ENCODE measurements at places on chromosomes 1 and 21.

DNA sequence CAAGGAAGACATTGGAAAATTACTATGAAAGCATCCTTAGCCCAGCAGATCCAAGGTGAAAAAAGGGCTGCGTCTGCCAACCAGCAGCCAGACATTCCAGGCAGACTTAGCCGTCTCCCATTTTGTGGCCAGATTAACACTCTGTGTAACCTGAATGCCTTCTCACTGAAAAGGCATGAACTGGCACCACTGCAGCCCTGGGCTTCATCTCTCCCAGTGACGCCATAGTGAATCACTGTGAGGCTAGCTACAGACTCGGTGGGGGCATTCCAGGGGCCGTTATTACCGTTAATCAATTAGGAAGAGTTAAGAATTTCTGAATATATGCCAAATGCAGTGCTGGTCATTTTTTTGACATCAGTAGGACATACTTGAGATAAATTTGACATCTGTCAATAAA, 627.4 kb downstream of the LMO4 start:
- DNase-seq: no peak

DNA sequence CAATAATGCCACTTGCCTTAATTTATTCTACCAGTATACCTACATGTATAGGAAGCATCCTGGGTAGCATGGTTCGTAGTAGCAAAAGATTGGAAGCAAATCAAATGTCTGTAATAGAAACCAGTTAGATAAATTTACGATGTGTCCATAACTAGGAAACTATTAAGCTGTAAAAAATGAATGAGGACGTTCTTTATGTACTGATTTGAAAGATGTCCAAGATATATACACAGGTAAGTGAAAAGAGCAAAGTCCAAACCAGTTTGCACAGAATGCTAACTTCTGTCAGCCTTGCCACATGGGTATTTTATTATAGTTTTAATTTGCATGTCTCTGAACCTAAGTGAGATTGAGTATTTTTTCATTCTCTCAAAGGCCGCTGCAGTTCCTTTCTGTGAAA, 251.8 kb upstream of the IRF2BP2 start:
- DNase-seq: no peak

GRCh38 chr1:243974451-243975292, 76.4 kb upstream of the ZBTB18 start:
- no peak for DNase-seq

- DNase-seq: no peak
Observed at GRCh38 chr1:18234790-18235242, 127.2 kb downstream of the IGSF21 start.

DNA sequence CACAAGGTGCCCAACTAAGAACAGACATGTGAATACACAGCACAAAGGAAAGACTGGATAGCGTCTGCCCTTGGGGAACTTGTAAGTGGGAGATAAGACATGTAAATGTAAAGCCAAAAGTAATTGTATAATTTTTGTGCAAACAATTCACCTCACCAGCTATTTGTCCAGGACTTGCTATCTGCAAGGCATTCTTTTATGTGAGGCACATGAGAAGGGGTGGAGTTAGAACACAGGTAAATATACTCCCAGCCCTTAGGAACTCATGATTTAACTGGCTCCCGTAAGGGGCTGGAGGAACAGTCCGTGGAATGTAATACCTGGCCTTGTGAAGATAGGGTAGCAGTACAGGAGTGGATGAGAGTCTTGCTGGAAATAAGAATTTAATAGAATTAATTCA, 61.3 kb downstream of the CDK18 start:
- DNase-seq: no peak

- no peak for DNase-seq
Observed at GRCh38 chr1:230728710-230729392, 14.9 kb upstream of the AGT start.

DNA sequence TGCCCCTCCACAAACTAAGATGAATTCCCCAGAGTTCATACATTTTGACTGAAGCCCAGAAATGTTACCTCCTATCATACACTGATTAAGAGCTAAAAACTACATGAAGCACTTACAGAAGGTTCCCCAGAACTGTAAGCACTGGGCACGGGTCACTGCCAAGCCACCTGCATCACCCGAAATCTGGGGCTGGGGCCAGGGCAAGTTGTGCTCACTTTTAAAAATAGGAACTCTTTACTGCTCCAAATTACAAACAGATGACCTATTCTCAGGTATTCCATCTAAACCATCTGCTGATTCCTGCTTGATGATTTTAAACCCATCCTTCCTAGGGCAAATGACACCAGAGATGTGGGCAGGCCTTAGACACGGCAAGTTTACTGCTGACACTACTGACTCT, 4.8 kb downstream of the SETD4 start:
- DNase-seq: no peak

- DNase-seq: no peak
Observed at GRCh38 chr1:106278716-106279115, 777.8 kb upstream of the PRMT6 start.

DNA sequence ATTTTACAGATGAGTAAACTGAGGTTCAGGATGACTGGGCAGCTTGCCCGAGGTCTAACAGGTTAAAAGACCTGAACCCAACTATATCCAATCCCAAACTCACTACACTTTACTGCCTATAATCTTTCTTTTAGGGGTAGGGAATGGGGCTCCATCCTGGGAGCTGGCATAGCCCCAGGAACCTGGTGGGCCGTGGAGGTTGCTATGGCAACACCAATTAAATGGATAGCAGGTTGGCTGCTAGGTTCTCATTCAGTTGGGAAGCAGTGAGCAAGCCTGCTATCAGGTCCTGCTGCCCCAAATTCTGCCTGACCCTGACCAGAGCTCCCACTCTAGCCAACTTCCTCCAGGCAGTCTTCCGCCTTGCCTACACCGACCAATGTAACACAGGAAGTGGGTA, 40.9 kb downstream of the LRP8 start:
- DNase-seq: no peak

DNA sequence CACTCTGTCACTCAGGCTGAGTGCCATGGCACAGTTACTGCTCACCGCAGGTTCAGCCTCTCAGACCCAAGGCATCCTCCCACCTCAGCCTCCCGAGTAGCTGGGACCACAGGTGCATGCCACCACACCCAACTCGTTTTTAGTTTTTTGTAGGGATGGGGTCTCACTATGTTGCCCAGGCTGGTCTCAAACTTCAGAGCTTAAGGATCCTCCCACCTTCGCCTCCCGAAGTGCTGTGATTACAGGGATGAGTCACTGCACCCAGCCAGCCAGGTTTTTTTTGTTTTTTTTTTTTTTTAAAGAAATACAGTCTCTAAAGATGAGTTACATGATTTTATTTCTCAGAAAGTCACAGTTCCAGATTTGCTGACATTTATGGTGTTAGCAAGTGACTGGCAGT, 29.0 kb downstream of the BACE2 start:
- no peak for DNase-seq

DNA sequence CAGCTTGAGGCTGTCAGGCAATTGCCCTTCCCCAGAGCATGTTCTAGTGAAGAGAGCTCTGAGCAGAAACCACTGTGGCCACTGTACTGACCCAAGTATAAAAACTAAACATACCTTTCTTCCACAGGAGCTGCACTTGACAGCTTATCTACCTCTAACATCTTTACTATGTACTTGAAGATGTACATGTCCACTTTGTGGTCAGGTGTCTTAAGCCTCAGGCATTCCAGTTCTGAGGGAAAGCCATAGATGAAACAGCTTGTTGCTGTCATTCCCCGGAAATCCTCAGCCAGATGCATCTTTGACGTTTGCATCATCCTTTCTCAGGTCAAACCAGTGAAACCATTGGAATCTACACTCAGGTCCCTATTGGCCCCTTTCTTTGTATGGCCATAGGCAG, 70.4 kb downstream of the CHRM3 start:
- DNase-seq: no peak

DNA sequence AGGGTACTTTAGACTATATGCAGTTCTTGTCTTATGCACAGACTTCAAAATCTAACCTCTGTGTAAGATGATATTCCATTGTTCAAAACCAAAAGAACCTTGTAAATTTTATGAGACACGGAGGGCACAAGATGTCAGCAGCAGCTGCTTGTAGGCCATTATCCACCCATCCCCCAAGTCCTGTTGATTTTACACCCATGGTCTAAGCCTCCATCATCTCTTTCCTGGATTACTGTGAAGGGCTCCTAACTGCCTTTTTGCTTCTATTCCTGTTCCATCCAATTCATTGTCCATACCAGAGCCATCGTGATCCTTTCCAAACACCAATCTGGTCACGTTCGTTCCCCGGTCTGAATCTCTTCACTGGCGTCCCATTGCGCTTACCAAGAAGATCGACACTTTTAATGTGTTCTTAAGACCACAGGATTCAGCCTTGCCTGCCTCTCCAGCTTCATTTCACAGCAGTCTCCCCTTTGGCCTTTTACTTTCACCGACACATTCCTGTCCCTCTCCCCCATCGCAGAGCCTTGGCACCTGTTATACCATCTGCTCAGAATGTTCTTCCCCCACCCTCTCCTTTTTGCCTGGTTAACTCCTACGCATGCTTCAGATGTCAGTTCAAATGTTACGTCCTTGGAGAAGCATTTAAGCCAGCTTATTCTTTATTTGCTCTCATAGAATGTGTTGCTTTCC, 107.3 kb upstream of the POU3F1 start:
- DNase-seq: no peak

DNA sequence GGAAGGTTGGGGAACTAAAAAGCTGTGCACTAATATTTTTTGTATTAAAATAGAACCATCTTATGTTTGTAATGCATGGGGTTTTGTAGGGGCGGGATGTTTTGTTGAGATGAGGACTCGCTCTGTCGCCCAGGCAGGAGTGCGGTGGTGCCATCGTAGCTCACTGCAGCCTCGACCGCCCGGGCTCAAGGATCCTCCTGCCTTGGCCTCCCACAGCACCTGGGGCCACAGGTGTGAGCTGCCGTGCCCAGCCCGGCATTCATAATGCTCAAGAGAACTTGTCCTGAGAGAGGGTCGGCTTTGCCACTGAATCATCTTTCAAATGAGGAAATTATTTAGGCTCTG, 3.0 kb upstream of the C1orf159 start:
- DNase-seq: no peak

GRCh38 chr1:236471096-236471495, 52.7 kb upstream of the LGALS8 start:
- no peak for DNase-seq

- DNase-seq: no peak
Observed at GRCh38 chr1:3236361-3236760, 167.4 kb downstream of the PRDM16 start.

DNA sequence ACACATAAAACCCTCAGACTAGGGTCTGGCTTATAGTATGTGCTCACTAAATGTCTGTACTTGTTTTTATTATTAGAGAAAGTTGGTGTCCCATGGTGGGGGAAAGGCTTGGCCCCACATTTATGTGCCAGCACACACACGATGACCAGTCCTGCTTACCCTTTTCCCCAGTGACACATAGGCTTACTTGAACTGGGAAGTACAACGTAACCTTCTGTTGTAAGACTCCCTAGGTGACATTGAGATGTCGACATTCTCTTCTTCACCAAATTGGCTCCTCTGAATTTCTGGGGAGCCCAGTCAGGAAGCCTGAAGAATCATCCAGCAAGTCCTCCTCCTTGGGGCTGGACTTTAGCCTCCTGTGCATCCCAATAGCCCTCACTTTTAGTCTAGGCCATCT, 1.7 kb upstream of the MECR start:
- no peak for DNase-seq

GRCh38 chr1:202956969-202957368, 1.1 kb downstream of the ADIPOR1 start:
- DNase-seq: no peak

GRCh38 chr1:154327466-154328317, 2.4 kb downstream of the ATP8B2 start:
- DNase-seq: no peak

DNA sequence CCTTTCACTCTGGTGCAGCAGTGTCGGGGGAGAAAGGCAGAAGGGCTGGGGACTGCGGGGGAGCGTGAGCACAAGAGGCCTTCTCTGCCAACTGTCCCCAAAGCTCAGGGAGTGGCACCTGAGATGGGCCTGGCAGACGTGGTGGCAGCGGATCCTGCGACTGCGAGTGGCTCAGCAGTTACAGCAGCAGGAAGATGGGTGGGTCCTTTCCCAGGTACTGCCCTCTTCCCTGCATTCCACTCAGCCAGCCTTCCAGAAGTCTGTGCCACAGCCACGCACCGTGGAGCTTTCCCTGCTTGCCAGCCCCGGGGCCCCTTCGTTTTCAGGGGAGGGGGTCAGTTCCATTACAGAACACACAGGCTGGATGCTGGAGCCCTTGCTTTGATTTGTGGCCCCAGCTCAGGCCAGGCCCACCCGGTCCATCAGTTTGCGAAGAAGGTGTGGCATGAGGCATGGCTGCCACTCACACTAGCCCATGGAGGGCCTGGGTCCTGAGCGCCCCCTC, 17.2 kb downstream of the MTHFR start:
- DNase-seq: no peak

- no peak for DNase-seq
Observed at GRCh38 chr1:233368106-233368788, 40.7 kb downstream of the MAP3K21 start.

DNA sequence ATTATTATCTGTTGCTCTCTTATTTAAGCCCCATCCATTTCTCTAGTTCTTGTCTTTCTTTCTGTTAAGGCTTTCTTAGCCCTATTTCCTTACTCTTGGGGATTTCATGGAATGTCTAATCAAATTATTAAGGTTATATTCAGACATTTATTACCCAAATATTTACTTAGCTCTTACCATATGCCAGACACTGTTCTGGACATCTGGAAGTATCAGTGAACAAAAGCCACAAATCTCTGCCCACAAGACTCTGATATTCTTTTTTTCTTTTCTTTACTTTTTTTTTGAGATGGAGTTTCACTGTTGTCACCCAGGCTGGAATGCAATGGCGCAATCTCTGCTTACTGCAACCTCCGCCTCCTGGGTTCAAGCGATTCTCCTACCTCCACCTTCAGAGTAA, 74.3 kb upstream of the NBL1 start:
- no peak for DNase-seq

DNA sequence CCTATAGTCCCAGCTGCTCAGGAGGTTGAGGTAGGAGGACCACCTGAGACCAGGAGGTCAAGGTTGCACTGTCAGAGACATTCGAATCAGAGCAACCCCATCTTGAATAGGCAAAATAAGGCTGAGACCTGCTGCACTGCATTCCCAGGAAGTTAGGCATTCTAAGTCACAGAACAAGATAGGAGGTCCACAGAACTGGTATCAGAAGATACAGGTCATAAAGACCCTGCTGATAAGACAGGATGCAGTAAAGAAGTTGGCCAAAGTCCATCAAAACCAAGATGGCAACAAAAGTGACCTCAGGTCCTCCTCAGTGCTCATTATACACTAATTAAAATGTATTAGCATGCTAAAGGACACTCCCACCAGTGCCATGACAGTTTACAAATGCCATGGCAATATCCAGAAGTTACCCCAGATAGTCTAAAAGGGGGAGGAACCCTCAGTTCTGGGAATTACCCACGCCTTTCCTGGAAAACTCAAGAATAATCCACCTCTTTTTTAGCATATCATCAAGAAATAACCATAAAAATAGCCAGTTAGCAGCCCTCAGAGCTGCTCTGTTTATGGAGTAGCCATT, 65.2 kb upstream of the KLHDC7A start:
- DNase-seq: no peak

DNA sequence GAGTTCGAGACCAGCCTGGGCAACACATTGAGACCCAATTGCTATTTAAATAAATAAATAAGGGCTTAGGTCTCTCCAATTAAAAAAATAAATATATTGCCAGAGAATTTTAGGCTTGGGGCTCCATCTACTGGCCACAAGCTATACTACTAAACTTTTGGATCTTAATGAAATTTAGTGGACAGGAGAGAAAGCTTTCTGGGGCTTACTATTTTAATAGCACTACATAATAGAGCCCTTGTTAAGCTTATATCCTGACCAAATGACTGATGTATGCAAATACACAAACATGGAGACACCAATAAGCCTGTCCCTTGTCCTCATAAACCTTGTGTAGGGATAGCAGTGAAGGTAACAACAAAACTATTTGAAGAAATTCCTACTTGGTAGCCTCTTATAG, 18.4 kb downstream of the CCT3 start:
- no peak for DNase-seq
